ENCODE measurements at places on chromosomes 2 and 18.

GRCh38 chr2:88868861-88869260, 177.4 kb downstream of the RPIA start:
- no peak for DNase-seq

GRCh38 chr2:15116830-15117229, 444.3 kb downstream of the NBAS start:
- no peak for DNase-seq

DNA sequence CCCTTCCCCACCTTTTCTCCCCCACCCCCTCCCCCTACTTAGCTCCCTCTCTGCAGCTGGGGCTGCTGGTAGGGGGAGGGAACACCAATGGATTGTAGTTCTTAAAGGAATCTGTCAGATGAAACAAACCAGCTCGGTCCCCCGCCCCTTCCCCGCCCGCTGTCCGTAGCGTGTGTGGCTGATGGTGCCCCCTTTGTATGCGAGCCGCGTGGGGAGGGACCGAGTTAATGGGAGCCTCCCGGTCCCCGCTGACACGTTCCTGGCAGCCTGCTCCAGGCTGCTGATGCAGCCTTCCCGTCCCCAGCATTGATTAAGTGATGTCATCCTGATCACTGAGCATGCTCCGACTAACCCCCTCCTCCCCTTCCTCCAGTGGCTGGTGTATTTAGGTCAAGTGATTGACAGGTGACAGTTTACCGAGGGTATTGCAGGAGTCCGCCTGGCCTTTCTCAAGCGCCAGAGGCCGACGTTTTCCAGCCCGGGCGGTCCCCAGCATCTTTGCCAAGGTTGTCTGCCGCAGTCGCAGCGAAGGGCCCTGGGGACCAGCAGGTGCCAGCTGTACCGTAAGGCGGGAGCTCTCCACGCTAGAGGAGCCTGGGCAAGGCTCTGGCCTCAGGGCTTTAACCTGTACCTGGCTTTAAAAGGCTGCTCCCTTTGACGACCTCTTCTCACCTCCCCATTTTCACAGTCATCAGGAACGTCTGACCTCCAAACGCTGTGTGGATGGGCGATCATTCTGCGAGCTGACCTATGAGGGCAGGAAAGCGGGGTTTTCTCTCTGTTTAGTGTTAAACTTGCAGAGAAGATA, 1.8 kb downstream of the KIF5C start:
- peak; percentile 97 for DNase-seq

GRCh38 chr2:9388199-9388681, 35.1 kb downstream of the ITGB1BP1 start:
- DNase-seq = no peak

GRCh38 chr18:11066038-11066437, 83.3 kb downstream of the PIEZO2 start:
- DNase-seq = peak; percentile 41

- DNase-seq = no peak
Observed at GRCh38 chr18:5197461-5197860, 404 bp upstream of the AKAIN1 start.

- peak; percentile 50 for DNase-seq
Observed at GRCh38 chr2:144894612-144895599, 375.0 kb upstream of the ZEB2 start.

DNA sequence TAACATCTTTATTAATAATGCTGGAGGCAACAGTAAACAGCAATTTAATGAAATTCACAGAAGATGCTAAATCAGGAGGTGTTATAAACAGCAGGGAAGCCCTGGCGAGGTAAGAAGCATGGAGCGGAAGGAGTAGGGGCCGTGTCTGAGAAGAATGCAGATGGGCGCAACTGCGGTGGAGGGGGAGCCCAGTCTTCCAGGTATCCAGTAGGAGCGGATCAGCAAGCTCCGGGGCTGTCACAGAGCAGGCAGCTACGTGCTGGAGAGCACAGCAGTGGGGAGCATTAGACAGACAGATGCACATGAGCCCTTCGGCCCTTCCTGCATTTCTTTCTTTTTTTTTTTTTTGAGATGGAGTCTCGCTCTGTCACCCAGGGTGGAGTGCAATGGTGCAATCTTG, 82.3 kb downstream of the SH3RF3 start:
- DNase-seq = peak; percentile 21

GRCh38 chr18:36493349-36494159, 196.0 kb downstream of the FHOD3 start:
- DNase-seq = peak; percentile 40

DNA sequence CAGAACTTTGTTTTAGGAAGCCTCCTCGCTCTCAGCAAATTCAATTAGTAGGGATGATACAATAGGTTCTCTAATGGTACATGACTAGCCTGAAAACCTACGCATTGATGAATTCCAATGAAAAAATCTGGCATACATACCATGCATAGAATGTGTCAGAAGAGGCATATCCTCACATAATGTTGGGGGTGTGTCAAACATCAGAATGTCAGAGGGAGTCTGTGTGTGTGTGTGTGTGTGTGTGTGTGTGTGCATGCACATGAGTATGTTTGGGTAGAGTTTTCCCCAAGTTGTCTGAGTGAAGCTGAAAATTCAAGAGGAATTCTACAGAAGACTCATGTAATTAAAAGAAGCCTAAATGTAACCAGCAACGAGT, 78.5 kb downstream of the FIGN start:
- no peak for DNase-seq
